Activated T-cell treated with anti-CD3 and anti-CD28 coated beads, Interleukin-2, amount 50 U/mL, for 48 hours (primary cell): ENCODE measurements at places on chromosomes 3 and 15.

- DNase-seq = no peak
These were observed 177.9 kb downstream of the SATB1 start for GRCh38 chr3:18247139-18247695.

DNA sequence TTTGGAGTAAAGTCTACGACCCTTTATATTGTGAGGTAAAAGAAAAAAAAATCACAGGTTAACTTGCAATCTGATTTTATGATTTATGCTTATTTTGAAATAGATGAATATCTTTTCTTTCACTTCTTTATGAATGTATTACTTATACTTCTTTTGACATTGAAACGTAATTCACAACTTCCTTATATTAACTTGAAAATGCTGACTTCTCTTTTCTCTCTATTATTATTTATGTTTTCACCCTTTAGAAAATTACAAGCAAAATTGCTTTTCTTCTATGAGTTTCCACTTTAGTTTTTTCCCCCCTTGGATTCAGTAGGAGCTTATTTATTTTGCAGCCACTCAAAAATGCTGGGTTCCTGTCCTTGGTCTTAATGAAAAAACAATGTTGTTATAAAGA, 25.4 kb downstream of the ACP3 start:
- no peak for DNase-seq

DNA sequence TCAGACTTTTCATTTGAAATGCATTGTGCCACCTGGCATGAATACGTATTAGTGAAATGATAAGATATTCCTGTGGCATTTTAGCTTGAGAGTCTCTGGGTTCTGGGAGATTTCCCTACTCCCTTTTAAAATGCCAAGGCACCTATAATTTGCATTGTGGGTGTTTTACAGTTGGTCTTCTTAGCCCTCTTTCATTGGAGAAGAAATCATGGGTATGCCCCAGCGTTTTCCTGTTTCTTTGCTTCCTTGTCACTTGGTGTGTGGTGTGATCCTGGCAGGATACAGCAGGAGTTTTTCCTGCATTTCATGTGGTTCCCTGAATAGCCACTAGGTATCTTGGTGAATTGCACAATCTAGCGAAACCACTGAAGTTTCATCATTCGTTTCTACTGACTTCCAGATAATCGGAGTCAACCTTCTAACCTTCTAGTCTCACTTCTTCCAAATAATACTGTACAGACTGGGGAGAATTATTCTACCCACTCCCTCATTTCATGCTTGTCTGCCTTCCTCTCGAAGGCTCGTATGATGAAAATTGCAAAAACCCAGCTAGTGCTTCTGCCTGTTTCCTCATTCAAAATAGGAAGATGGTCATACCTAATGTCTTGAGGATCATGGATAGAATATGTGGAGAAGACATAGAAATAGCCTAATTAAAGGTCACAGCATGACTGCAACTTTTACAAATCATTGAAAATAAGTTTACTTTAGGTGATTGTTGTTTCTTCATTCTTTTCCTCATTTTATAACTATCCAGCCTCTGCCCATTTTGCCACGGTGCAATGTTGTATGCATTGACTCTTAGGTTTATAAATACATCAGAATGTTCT, 2.6 kb downstream of the BHLHE40 start:
- DNase-seq = no peak

DNA sequence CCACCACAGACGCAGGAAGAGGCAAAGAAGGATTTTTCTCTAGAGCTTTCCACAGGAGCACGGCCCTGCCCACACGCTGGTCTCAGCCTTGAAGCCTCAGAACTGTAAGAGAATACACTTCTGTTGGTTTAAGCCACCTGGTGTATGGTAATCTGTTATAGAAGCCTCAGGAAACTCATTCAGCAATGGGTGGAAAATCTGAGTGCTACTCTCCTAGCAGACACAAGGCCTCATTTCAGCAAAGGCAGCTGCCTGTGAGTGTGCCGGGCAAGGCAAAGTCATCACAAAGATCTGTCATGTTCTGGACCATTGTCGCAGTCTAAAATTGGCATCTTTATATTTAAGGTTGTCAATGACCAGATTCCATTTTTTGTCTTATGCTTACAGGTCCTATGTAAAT, 31.0 kb downstream of the ATP10A start:
- no peak for DNase-seq

- DNase-seq = no peak
These were observed 138.1 kb downstream of the CHDH start for GRCh38 chr3:53708001-53708621.

DNA sequence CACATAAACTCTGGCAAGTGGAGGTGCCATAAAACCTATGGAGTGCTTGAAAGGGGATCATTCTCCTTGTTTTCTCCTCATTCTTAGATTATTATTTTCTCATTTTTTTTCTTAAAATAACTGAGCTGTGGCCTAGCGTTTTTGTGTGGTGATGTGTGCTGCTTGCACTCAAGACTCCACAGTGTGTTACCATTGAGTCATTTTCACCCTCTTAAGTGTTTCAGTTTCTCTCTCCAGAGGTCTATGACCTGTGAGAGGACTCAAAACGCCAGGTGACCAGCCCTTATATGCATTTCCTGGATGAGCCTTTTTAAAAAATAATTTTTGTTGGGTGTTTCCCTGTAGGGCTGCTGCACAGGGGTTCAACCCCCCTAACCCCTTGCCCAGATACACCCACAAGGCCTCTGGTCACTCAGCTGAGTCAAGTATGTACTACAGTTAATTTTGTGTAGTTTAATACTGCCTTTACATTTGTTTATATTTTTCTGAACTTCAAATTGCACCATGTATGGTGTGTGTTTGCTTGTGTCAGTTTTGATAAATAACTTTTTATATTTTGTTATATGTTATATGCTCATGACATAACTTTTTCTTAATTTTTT, 15.4 kb upstream of the BTLA start:
- DNase-seq = no peak

DNA sequence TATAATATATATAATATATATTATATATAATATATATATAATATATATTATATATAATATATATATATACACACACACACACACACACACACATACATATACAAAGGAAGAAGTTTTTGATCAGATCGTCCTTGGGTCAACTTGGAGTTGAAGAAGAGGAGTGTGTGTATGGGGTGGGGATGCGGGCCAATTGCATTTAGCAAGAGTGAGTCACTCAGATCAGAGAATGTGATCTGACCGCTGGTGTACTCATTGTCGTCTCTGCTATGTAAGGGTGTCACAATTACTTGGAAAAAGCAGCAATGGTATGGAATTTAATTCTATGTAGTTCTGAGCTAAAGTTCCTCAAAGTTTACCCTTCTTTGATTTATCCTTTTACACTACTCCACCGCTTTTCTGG, 4.6 kb upstream of the VGLL3 start:
- DNase-seq = no peak

- no peak for DNase-seq
These were observed 384.3 kb upstream of the RARB start for GRCh38 chr3:25043749-25044148.

DNA sequence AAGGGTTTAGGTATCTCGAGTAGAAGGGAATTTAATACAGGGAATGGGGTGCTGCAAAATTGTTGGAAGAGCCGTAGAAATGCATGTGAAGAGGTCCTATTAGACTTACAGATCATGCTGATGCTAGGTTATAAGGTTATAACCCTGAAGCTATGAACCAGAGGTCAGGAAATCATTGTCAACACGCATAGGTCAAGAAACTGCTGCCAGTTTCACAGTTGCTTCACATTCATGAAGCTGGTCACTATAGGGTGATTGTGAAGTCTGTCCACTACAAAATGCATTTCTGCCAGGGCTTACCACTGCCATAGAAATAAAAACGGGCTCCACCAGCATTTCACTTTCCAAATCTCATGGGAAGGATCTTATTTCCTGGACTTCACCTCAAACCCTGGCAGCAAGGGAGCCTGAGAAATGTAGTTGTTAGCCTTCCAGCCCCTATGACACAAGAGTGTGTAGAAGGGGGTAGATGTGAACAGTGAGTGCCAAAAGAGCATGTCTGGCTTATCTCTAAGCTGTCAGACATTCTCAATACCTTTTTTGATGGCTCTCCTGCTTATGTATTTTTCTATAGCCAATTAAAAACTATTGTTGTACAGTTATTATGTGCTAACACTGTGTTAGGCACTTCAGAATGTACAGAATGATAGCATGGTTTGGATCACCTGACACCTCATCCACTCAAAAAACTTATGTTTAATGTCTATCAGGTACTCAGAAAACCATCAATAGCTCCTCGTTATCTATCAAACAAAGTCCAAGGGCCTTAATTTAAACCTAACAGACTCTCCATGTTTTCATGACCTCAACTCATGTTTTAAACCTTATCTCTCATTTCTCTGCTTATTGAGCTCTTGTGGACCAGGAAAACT, 148.3 kb upstream of the TSC22D2 start:
- DNase-seq = no peak

GRCh38 chr3:18870074-18870640, 278.2 kb upstream of the KCNH8 start:
- DNase-seq = no peak

- DNase-seq = no peak
These were observed 142.5 kb downstream of the PDE8A start for GRCh38 chr15:85124173-85124572.

DNA sequence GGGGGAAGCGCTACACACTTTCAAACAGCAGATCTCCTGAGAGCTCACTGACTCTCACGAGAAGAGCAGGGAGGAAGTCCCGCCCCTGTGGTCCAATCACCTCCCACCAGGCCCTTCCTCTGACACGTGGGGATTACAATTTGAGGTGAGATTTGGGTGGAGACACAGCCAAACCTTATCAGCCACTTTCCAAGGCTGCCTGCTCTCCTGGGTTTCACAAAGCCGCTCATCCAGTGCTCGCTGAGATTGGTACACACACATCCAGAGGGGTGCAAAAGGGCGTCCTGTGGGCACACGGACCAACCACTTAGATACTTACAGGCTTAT, 23.1 kb downstream of the XXYLT1 start:
- no peak for DNase-seq
